Activated CD4-positive, alpha-beta memory T cell treated with anti-CD3 and anti-CD28 coated beads for 36 hours (primary cell): ENCODE measurements at places on chromosomes 7 and 10. TPM values are rescaled to one million over a fixed set of nuclear protein-coding genes. Genes with fewer than 3 reads are reported as not detected.
A peak's percentile ranks its signal among the peaks of the same experiment; 100 is the strongest.

GRCh38 chr10:114767986-114768821, 53.4 kb upstream of the FHIP2A start:
- no peak for DNase-seq

DNA sequence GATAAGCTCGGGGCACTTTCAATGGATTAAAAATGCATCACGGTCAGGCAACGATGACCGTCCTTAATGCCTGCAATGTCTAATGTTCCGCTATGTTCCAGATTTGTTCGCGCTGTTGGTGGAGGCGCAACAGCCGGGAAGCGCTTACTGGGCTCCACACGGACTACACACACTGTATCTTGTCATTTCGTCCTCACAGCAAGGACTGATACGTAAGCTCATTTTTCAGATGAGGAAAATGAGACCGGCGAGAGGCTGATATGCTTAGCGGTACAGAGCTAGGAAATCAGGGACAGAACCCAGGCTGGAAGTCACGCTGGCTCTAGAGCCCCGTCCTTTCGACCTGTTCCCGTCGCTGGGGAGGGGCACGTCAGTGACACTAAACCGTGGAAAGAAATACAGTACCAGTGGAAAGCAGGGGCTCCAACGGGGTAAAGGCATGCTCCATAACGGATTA, 670 bp downstream of the TPK1 start:
- DNase-seq: peak; percentile 58

DNA sequence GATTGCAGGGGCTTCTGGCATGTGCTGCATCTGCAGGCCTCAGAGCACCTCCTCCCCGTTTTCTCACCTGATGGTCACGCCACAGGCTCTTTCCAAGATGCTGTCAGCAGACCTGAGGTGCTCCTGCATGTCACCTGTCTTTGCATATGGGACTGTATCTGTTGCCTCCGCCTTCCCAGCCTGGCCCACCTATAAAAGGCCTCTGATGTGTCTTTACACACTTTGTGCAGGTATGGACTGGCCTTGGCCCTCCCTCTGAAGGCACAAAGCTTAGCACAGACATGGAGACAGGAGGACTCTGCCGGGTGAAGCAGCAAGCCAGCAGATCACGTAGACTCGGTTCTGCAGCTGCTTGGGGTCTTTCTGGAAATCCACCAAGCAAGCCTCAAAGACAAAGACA, 220.9 kb upstream of the PPP2R2D start:
- no peak for DNase-seq

The PUS7 gene
- 20.3 TPM for total RNA-seq

The ATXN7L1 gene
- total RNA-seq: 12.4 TPM

The ACSM6 gene
- total RNA-seq: not detected

- peak; percentile 56 for DNase-seq
Measured at GRCh38 chr7:64946772-64947171, 43.7 kb downstream of the ZNF273 start.

The OPN1SW gene
- not detected for total RNA-seq

DNA sequence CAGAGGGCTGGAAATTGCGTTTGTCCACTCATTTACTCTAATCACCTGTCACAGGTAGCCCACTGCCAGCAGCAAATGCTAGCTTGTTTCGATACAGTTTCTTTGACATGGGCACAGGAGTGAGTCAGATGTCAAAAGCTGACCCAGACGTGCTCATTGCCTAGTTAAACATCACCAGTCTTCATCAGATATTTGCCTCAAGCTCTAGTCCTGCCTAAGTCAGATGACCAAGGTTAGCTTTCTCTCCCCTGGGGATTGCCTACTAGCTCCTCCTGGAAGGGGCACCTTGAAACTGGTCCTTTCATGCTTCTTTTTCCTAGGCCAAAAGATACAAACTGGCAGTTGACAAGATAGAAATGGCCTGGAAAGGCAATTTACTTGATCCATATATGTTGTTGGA, 35.2 kb downstream of the GPAM start:
- no peak for DNase-seq

- DNase-seq: no peak
Measured at GRCh38 chr7:38978491-38978890, 782 bp downstream of the POU6F2 start.

GRCh38 chr7:50155755-50156154, 62.7 kb upstream of the ZPBP start:
- no peak for DNase-seq

The HOGA1 gene
- not detected for total RNA-seq

GRCh38 chr7:121153995-121154394, 165.5 kb downstream of the CPED1 start:
- DNase-seq: no peak

DNA sequence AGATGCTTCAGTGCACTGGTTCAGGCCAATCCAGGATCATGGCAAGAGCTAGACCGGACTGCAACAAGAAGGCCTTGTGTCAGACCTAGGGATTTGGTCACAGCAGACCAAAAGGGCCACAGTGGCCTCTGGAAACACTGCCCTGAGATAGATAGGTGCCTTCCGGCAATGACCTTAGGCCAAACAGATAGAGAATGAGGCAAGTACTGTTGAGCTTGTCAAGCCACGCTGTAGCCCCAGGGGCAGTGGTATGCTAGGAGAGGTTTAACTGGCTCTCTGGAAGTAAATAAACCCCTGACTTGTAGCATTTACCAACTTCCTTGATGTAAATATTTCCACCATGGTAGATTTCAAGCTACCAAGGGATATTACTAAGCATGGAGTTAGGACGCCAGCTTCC, 197.5 kb downstream of the GRID1 start:
- no peak for DNase-seq

The CPA2 gene
- 0.44 TPM for total RNA-seq

The NCOA4 gene
- 79.9 TPM for total RNA-seq

The CH25H gene
- 0.12 TPM for total RNA-seq
